ENCODE measurements at places on chromosomes 5 and 9.

- peak; percentile 71 for DNase-seq
These were observed 539.6 kb downstream of the CCDC171 start for GRCh38 chr9:16092142-16093091.

DNA sequence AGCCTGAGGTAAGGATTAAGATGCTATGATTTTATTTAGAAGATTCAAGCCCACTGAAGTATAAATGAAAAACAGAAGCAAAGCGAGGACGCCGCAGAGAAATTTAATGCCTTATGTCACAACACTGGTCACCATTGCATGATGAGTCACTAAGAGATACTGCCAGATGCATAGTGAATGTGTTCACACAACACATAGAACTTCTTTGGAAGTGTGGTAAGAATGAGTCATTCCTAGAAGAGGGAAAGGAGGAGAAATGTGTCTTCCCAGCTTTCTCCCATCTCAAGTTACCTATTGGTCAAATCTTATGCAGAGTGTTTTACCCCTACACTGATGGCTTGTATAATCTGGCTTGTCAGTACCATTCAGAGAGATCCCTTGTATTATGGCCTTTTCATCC lies 465.3 kb upstream of the ARRDC3 start:
- no peak for DNase-seq

- no peak for DNase-seq
These were observed 3.8 kb downstream of the C9orf40 start for GRCh38 chr9:74948937-74949336.

DNA sequence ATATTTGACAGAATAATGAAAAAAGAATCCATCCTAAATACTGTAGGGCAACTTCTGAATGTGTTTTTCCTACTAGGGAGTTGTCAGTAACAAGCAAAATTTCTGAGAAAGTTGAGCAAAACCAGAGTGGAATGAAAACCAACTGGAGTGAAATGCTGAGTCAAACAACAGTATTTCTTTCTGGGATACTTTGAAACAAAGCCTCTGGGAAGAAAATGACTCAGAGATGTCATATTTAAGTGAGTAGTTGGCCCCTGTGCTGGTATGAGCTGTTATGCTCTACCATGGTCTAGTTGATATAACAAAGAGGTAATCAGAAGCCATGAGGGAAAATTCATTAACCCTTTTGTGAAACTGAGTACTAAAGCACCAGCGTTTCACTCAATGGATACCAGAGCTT lies 372.1 kb upstream of the C9orf72 start:
- DNase-seq = no peak

DNA sequence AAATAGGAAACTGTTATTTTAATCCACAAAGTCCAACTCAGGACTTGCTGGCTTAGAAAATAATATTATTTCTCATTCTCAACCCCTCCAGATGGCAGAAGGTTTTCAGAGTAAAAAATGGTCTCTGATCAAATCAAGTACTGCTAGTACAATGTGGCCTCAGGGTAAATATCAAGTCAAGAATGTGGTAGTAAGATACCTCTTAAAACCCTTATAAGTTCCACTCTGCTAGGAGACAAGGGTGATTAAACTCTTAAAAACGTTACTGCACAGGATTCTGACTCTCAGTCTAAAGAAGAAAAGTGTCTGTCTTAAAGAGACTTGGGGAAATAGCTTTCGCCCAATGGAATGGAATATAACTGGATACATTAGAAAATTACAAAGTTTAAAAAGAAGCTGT lies 120.8 kb upstream of the PDE4D start:
- no peak for DNase-seq

DNA sequence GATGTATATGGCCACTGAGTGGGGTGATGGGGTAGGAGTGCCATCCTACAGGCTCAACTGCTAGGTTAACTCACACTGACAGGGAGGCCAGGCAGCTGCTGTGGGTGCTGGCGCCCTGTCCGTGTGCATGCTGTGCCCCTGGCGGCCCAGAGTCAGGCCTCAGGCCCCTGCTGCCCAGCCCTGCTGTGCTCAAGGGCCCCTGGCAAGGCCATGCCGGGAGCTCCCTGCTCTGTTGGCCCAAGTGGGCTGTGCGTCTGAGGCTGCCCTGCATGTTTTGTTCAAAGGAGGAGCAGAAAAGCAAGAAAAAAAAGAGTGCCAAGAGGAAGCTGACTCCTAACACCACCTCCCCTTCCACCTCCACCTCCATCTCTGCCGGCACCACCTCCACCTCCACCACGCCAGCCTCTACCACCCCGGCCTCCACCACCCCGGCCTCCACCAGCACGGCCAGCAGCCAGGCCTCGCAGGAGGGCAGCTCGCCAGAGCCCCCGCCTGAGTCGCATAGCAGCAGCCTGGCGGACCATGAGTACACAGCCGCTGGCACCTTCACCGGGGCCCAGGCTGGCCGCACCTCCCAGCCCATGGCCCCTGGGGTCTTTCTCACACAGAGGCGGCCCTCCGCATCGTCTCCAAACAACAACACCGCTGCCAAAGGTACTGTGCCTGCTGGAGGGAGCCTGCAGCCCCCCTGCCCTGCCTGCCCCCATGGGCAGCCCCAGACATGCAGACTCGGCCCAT lies 100.1 kb downstream of the PHF2 start:
- no peak for DNase-seq

DNA sequence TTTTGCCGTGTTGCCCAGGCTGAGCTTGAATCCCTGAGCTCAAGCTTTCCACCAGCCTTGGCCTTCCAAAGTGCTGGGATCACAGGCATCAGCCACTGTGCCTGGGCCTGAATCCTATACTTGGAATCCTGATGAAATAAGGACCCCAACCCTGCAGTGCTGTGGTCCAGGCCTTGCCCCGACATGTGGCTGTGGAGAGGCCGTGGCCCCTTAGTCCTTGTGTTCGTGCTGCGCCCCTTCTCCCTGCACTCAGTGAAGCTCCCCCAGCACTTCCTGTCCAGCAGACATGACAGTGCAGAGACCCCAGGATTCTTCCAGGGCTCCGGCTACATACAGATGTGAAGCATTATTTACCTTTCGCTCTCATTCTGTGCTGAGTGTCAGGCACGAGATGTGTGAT lies 52.9 kb downstream of the EHMT1 start:
- no peak for DNase-seq

DNA sequence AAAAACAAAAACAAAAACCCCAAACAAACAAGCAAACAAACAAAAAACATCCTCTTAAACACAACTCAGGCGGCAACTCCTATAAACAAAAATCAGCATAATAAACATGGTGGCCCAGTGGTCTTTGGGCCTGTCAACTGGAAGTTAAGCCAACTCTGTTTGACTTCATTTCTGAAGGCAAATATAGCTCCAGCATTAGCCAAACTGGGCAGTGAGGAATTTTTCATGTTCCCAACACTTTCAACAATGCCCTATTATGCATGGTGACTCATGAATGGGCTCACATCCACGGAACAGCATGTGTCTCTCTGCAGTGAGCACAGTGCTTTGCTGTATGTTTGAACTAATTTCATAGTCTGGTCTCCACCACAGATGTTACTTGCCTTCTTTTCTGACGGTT lies 143.9 kb upstream of the STC2 start:
- no peak for DNase-seq

GRCh38 chr5:23649594-23649993 lies 142.2 kb downstream of the PRDM9 start:
- DNase-seq = no peak

GRCh38 chr9:34372467-34373011 lies 4.2 kb downstream of the MYORG start:
- no peak for DNase-seq

GRCh38 chr5:168676501-168676900 lies 97.3 kb upstream of the PANK3 start:
- DNase-seq = no peak

GRCh38 chr5:35773967-35774366 lies 82.7 kb upstream of the IL7R start:
- no peak for DNase-seq

- no peak for DNase-seq
These were observed 133.5 kb upstream of the MRPS30 start for GRCh38 chr5:44675296-44675695.

- no peak for DNase-seq
These were observed 695.0 kb downstream of the DTWD2 start for GRCh38 chr5:118293378-118293777.

DNA sequence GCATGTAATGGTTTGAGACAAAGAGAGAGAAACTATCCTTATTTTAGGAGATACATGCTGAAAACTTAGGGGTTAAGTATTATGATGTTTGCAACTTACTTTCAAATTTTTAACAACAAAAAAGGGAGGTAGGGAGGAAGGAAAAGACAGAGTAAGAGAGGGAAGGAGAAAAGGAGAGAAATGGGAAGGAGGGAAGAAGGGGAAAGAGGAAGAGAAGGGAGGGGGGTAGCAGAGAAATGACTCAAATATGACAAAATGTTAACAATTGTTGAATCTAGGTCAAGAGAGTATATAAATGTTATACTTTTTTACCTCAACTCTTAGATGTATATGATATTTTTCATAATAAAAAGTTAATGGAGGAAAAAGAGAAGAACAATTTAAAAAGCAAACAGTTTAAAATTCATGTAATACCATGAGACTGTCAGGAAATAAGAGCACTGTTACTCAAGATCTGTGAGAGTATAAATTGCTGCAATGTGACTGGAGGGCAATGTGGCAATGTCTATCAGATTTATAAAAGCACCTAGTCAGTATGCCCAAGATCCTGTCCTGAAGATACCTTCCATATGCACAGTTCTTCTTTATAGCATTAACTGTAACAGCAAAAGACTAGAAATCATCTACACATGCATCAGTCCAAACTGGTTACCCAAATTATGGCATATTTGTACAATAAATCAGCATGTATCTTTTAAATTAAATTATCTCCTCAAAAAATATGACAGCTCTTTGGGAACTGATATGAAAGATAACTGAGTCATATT lies 16.3 kb downstream of the FBXW11 start:
- DNase-seq = no peak

GRCh38 chr5:66904189-66904588 lies 292.4 kb downstream of the CD180 start:
- no peak for DNase-seq

DNA sequence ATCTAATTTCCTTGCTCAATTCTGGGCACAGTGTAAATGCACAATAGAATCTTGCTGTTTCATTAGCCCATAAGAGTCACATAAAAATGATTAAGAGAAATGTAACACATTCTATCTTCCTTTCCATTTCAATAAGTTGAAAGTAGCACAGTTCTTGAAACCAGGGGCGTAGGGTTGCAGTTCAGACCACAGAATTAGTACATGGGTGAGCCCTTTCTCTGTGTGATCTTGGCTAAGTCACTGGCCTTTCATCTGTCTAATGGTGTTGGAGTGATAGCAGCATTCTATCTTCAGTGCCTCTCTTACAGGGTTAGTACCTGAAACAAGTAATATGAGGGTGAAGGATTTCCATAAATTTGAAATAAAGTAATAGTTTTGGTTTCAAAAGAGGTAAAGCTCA lies 445.3 kb upstream of the ZNF462 start:
- no peak for DNase-seq

GRCh38 chr9:13113751-13114150 lies 165.7 kb downstream of the MPDZ start:
- no peak for DNase-seq

GRCh38 chr9:8457055-8457454 lies 657.5 kb upstream of the DMAC1 start:
- no peak for DNase-seq

GRCh38 chr5:8366266-8366665 lies 497.3 kb downstream of the MTRR start:
- no peak for DNase-seq

GRCh38 chr5:158707534-158707933 lies 392.2 kb downstream of the EBF1 start:
- DNase-seq = no peak

- no peak for DNase-seq
These were observed 241.6 kb upstream of the CD180 start for GRCh38 chr5:67437905-67438845.

- DNase-seq = no peak
These were observed 275.2 kb downstream of the CDH9 start for GRCh38 chr5:26763215-26763614.

- DNase-seq = no peak
These were observed 215.3 kb downstream of the MLLT3 start for GRCh38 chr9:20407013-20407412.

DNA sequence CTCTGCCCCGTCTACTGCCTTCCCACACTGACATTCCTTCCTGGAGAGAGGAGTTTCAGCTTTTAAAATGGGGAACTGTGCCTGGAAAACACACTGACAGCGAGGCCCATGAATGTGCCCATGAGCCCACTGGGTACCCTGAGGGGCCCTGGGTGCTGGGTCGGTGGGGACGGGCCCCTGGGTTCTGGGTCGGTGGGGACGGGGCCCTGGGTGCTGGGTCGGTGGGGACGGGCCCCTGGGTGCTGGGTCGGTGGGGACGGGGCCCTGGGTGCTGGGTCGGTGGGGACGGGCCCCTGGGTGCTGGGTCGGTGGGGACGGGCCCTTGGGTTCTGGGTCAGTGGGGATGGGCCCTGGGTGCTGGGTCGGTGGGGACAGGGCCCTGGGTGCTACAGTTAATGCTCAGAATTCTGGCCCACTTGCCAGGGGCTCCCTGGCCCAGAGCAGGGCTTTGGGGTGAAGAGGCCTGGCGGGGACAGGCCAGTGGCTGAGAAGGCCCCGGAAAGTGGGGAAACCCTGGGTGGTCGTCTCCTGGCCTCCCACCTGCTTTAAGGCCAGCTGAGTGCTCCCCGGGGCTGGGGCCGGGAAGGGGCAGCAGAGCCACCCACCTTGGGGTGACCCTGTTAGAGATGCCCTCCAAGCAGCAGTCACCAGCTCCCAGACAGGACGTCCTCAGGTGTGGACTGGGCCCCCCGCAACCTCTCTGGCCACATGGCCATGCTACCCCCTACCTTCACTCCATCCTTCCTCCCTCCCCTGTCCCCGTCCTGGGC lies 2.5 kb downstream of the GPSM1 start:
- no peak for DNase-seq

DNA sequence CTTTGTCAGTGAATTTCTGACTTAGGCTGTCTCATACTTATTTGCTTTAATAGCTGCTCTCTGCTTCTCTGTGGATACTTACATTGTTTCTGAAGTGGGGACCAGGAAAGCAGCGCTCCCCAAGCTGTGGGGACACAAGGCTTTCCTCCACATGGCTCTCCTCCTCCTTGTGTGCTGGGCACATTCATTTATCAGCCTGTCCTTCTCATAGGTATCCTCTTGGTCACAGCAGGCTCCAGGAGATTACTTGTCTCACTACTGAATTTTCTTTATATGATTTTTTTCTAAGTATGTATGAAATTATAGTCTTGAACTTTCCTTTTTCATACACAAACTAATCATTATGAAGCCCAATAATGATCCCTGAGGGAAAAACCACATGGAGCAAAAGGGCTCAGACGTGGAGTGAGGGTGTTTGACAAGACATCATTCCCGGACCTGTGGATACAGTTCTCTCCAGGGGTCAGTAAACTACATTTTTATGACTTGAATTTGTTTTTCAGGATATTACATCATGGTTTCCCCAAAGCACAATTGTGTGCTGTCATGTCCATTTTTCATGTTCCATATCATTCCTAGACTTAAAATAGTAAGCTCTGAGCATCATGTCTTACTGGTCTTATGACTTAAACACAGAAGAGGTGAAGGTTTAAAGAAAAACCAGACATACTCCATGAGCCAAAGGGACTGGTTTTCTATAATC lies 234.5 kb downstream of the PCSK1 start:
- no peak for DNase-seq

- no peak for DNase-seq
These were observed 55.9 kb upstream of the PHF2 start for GRCh38 chr9:93520523-93520922.
